Effector memory CD4-positive, alpha-beta T cell (primary cell): ENCODE measurements at places on chromosomes 2 and 18.

DNA sequence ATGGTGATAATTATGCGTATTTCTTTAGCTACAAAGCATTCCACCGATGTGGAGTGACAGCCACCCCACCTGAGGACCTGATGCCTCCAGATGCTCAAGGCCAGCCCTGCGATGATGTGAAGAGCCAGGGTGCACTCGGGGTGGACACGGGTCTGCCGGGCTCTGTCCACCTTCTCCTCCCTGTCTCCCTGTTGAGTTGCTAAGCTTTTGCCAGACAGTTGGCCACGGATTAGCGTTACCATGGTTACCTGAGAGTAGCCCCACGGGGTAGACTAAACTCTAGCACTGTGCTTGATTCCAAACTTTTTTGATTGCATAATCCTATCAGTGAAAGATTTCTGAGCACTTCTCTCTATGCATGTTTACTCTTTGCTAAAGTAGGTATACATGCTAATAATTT, 86.2 kb downstream of the SMIM21 start:
- no peak overlapping the region for H3K4me3 ChIP-seq
- H3K36me3 ChIP-seq, result no peaks in the 10 kb centered on the region
- no peak for DNase-seq
- no peaks in the 10 kb centered on the region for H3K27me3 ChIP-seq
- H3K27ac ChIP-seq, result no peak overlapping the region

DNA sequence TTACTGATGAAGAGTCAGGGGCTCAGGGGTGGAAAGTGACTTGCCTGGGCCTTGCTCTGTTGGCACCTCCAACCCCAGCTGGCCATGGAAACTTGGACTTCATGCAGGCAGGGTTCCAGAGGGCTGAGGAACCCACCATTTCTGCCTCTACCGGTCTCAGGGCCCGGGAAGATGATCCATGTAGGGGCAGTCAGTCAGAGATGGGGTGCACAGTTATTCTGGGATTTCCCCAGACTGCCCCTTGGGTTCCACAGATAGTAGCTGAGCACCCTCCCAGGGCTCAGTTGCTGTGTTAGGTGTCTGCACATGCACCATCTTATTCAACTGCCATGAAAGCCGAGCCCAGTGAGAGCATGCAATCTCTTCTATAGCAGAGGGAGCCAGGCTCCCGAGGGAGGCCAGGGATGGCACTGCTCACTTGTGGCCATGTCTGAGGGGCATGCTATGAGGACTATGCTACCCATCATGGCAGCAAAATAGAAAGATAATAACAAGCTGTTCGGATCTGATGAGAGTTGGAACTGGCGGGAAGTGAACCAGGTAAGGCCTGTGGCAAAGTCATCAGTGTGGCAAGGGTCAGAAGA, 37.3 kb downstream of the RHOB start:
- no peaks in the 10 kb centered on the region for H3K27me3 ChIP-seq
- no peak overlapping the region for H3K4me3 ChIP-seq
- H3K4me1 ChIP-seq, result no peaks in the 10 kb centered on the region

GRCh38 chr2:186695081-186695756, 1.4 kb downstream of the FAM171B start:
- no peaks in the 10 kb centered on the region for H3K36me3 ChIP-seq
- no peak overlapping the region for H3K27ac ChIP-seq
- H3K27me3 ChIP-seq, result peaks cover 8% of the 10 kb centered on the region
- no peak for DNase-seq
- peaks cover 4% of the 10 kb centered on the region for H3K4me1 ChIP-seq

- no peak overlapping the region for H3K4me3 ChIP-seq
- H3K27ac ChIP-seq, result no peak overlapping the region
- no peaks in the 10 kb centered on the region for H3K4me1 ChIP-seq
- no peaks in the 10 kb centered on the region for H3K27me3 ChIP-seq
- no peaks in the 10 kb centered on the region for H3K36me3 ChIP-seq
These were observed 123.8 kb upstream of the ID2 start for GRCh38 chr2:8558096-8558495.

GRCh38 chr2:9170458-9171130, 36.0 kb upstream of the ASAP2 start:
- no peaks in the 10 kb centered on the region for H3K27me3 ChIP-seq
- no peaks in the 10 kb centered on the region for H3K4me1 ChIP-seq
- no peaks in the 10 kb centered on the region for H3K36me3 ChIP-seq
- DNase-seq, result no peak
- no peak overlapping the region for H3K27ac ChIP-seq

DNA sequence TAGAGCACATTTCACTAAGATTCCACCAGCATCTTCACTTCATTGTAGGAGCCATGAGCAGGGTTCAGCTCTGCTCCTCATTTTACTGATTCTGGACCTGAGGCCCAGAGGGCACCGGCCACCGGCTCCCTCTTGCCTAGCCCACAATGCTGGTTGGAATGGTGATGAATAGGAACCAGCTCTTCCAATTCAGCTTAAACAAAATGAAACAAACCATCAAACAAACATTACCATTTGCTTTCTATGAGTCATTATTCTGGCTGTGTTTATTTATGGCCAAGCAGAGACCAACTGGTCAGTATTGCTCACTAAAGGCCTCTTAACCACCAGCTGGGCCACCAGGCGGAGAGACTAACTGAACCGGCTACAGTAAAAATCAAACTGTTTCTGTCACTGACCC, 176.7 kb downstream of the MTX2 start:
- no peaks in the 10 kb centered on the region for H3K36me3 ChIP-seq
- DNase-seq, result no peak
- H3K27ac ChIP-seq, result no peak overlapping the region

DNA sequence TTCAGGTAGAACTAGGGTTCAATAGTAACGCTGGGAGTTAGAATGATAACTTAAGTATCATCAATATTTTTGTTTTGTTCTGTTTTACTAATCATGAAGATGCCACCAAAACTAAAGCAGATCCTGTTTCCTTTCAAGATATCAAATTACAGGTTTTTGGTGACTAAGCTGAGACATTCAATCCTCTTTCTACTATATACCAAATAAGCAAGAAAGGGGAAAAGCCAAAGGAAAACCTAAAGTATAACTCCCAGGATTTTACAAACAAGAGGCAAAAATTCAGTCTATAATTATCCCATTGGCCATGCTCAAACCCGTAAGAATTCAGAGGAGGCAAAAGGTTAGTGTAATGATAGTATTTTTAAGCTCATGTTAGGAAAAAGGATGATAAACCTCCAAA, 175.2 kb upstream of the CCDC150 start:
- no peaks in the 10 kb centered on the region for H3K36me3 ChIP-seq
- no peak overlapping the region for H3K4me3 ChIP-seq
- DNase-seq, result no peak
- H3K27ac ChIP-seq, result no peak overlapping the region

DNA sequence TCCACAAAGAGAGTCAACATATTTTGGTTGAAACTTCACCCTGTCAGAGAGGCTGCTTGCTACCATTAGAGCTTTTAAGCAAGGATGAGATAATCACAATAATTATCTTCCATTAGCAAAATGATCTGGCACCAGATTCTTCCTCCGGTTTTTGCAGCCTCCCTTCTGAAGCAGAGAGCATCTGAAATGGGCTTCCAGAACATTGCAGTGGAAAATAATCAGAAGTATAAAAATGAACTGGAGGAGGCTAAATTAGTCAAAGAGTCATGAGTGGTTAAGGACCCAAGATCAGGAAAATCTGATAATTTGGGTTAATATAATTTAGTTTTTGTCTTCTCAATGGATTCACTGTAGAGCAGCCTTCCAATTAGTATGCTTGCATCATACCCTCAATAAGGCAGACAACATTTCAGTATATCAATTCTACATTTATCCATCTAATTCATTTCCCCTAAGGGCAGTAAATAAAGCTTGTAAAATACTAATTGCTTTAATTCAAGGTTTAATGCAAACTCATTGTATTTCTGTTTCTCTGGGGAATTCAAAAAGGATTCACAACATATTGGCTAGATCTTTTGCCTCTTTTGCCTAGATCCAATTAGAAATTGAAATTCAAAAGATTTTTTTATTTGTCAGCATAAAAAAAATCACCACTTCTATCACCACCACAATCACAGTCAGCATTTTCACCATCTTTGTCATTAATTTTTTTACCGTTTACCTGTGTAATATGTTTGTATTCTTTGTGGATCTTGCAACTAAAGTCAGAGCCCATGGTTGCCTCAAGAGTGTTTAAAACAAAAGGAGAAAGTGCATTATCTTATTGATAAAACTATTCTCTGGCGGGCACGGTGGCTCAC, 537.2 kb upstream of the DCC start:
- no peak for DNase-seq
- H3K4me1 ChIP-seq, result no peaks in the 10 kb centered on the region
- no peak overlapping the region for H3K27ac ChIP-seq
- H3K4me3 ChIP-seq, result no peak overlapping the region
- no peaks in the 10 kb centered on the region for H3K27me3 ChIP-seq
- no peaks in the 10 kb centered on the region for H3K36me3 ChIP-seq

DNA sequence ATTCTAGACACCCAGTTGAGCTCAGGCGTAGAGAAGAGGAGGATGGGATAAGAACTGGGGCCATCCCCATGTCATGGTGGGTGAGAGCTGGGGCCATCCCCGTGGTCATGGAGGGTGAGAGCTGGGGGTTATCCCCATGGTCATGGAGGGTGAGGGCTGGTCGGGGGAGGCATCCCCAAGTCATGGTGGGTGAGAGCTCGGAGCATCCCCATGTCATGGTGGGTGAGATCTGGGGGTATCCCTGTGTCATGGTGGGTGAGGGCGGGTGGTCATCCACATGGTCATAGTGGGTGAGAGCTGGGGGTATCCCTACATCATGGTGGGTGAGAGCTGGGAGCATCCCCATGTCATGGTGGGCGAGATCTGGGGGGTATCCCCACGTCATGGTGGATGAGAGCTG, 52.5 kb downstream of the IL1RL2 start:
- no peaks in the 10 kb centered on the region for H3K27me3 ChIP-seq
- DNase-seq, result no peak
- no peak overlapping the region for H3K27ac ChIP-seq
- no peaks in the 10 kb centered on the region for H3K36me3 ChIP-seq

- no peak overlapping the region for H3K4me3 ChIP-seq
- DNase-seq, result no peak
- no peaks in the 10 kb centered on the region for H3K4me1 ChIP-seq
- peaks cover 7% of the 10 kb centered on the region for H3K36me3 ChIP-seq
These were observed 44.7 kb downstream of the ASXL2 start for GRCh38 chr2:25833566-25833965.

DNA sequence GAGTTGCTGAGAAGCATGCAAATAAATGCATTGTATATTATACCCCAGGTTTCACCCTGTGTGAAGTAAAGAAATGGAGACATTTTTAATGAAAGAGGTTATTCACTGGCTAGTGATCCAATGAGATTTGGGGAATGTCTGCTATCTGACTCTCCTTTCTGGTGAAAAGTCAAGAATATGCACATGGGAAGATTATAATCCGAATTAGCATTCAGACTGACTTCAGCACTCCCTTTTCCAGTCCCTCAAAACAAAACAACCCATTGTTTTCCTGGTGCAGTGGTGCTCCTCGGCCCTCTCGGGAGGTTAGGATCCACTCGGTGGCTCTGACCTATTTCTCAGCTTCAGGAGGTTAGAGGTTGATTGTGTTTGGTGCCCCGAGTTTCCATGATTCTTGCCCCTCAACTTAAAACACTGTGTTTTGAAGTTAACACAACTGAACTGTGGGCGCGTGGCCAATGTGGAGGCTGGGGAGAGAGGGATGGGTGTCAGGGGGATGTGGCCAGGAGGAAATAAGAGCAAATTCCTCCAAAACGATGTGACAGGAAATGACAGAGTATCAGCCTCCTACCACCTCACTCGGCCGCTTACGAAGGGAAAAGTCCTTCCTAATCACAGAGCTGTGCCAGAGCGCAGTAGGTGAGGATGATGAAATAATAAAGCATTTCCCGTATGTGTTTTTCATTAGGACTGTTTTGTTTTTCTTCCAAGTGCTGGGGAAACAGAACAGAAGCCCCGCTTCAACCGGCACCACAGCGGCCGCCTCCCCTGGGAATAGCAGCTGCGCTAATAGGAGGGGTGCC, 440.1 kb downstream of the MTX2 start:
- H3K36me3 ChIP-seq, result no peaks in the 10 kb centered on the region
- no peak for DNase-seq
- no peak overlapping the region for H3K4me3 ChIP-seq
- H3K27me3 ChIP-seq, result no peaks in the 10 kb centered on the region

DNA sequence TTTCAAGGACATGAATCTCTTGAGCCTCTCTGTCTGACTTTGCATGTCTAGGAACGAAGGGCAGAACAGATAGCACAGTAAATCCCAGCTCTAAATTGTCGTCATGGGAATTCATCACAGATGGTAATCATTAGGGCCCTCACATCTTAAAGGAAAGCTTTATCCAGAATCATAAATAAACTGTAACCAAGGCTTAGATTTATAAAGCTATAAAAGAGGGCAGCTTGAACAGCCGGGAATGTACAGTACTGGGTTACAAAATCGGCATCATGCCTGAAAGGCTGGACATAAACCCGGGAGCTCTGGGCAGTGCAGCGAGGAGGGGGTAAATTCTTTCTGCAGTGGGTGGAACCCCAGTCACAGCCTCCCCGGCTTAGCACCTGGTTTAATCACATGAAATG, 144.4 kb downstream of the GFPT1 start:
- H3K27ac ChIP-seq, result no peak overlapping the region
- no peaks in the 10 kb centered on the region for H3K4me1 ChIP-seq
- no peak for DNase-seq
- no peaks in the 10 kb centered on the region for H3K36me3 ChIP-seq

GRCh38 chr2:112881217-112881985, 29.6 kb upstream of the IL37 start:
- no peak for DNase-seq
- no peaks in the 10 kb centered on the region for H3K4me1 ChIP-seq
- H3K27me3 ChIP-seq, result no peaks in the 10 kb centered on the region
- H3K36me3 ChIP-seq, result no peaks in the 10 kb centered on the region
- H3K4me3 ChIP-seq, result no peak overlapping the region

DNA sequence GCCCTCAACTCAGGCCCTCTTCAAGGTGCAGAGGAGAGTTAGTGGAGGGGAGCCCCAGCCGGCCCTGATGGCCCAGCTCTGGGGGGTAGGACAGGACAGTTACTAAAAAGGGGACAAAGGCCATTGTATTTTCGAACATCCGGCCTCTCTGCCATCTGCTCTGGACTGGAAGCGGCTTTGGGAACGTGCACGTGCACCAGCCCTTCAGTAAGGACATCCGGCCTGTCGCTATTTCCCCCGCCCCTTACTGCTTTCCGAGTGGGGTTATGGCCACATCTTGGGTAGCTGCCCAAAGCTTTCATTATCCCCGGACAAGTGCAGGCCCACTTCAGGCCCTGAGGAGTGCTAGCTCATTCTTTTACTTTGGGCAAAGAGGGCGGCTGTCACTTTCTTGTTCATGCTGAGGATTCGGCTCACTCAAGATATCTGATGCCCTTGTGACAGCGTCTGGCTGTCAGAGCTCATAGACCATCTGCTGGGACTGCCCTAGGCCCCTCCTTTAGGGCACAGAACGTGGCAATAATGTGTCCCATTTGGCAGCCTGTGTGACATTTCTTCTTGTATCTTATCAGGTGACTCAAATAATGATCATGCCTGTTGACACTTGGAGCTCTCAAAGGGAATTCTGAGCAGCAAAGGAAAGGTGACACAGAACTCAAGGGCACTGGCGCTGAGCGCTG, 17.5 kb downstream of the SLC4A3 start:
- no peak for DNase-seq
- no peak overlapping the region for H3K4me3 ChIP-seq
- H3K27ac ChIP-seq, result no peak overlapping the region
- H3K27me3 ChIP-seq, result peaks cover 17% of the 10 kb centered on the region
